DMS 273 treated with DMSO at 0.1 percent for 48 hours (cell line): ENCODE measurements at places on chromosomes 16 and 17.

DNA sequence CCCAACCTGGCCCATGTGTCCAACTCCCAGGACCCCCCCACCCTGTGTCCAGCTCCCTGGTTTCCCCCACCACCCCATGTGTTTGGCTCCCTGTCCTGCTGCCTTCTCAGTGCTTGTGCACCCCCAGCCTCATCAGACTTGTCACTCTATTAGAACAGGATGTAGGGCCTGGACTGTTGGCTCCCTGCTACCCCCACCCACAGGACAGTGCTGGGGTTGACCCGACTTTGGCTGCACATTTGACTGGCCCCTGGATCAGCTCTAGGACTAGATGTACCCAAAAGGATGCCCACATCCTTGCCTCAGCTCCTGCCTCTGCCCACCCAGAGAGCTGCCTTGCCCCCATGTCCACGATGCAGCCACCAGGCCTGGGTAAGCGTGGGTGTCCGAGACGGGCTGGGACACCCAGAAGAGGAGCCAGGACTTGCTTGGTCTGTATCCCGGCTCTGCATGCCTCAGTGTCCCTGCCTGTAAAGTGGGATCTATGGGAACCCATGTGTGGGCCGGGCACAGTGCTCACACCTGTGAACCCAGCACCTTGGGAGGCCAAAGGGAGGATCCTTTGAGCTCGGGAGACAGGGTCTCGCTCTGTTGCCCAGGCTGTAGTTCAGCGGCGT, 1.5 kb upstream of the CCDC57 start:
- DNase-seq: no peak

DNA sequence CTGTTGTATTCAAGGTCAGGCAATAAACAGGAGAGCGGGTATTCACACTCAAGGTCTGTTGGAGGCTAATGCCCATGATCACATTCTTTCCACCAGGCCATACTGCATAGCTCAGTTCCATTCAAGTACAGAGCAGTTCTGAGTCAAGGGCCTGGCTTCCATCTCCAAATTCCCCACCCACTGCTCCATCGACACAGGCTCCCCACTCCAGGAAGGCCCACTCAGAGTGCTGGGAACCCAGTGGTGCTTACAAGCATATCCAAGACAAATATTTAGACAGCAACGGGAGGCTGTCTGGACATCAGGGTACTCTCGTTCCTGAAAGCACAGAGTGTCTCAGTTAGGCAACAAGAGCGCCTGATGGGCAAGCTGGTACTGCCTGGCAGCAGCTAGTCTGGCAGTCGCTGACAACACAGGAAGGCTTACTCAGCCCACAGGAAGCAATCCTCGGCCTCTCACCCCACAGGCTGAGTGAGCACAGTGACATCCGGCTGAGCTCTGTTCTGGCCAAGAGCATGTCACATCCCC, 40.9 kb downstream of the RFFL start:
- DNase-seq: no peak

GRCh38 chr17:34434052-34434451, 71.0 kb upstream of the CCL1 start:
- no peak for DNase-seq

DNA sequence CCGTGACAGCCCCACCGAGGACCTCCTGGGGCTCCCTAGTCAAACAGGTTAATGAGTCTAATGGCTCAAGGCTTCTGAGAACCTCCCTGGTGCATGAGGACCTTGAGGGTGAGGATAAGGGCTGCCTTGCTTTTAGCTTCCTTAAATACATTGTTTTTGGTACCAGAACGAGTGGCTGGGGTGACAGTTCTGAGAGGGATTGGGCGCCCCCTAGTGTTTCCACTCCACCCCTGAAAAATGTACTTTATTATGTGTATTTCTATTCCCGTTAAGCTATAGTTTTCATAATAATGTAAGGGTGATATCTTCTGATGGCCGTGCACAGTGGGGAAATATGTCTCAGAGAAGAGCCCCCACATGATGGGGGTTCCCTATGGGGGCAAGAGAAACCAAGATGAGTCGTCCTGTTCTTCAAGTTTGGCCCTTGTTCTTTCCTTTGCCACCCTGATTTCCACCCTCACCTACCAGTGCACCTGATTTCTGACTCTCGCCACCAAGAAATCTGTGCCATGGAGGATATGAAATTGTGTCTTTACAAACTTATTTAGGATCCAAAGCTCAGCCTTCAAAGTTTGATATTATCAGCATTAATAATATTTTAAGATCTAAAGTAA, 14.5 kb upstream of the VWA3A start:
- DNase-seq: peak; percentile 6

DNA sequence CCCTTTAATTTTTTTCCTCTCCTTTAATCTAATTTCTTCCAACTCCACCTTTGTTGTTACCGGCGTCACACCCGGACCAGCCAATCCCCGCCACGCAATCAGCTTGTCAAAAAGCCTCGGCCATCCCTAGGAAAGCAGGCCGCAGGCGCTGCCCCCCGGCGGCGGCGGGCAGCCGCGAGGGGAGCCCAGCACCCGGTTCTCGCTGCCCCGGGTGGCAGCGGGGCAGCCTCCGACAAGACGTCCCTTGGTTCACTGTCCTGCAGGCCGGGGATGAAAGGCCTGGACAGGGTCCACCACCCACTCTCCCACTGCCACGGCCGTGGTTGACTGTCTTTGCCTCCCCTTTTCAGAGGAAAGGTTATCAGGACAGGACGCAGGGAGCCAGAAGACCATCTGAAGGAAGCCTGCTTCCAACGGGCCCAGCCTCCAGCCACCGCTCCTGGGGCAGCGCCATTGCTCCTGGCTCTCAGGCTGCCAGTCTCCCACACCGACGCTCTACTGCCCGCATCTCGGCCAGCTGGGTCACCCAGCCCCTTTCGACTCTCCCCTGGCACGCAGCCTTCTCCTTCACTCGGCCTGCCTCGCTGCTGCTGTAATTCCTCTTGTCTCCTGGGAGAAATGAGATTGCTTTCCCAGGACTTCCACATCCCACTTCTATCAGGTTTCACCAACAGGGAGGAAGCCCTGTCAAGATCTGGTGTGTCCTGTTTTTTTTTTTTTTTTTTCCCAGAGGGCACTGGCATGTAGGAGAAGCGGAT, 2.8 kb upstream of the UBTF start:
- peak; percentile 89 for DNase-seq

DNA sequence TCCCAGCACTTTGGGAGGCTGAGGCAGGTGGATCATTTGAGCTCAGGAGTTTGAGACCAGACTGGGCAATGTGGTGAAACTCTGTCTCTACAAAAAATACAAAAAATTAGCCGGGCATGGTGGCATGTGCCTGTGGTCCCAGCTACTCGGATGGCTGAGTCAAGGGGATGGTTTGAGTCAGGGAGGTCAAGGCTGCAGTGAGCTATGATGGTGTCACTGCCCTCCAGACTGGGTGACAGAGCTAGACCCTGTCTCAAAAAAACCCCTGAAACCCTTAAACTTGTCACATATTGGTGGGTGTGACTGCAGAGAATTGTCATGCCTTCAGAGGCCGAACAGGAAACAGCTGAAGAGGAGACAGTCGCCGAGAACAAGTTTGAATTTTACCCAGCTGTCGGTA, 13.4 kb downstream of the RPTOR start:
- DNase-seq: no peak
